ENCODE measurements at places on chromosomes 1 and 21.

DNA sequence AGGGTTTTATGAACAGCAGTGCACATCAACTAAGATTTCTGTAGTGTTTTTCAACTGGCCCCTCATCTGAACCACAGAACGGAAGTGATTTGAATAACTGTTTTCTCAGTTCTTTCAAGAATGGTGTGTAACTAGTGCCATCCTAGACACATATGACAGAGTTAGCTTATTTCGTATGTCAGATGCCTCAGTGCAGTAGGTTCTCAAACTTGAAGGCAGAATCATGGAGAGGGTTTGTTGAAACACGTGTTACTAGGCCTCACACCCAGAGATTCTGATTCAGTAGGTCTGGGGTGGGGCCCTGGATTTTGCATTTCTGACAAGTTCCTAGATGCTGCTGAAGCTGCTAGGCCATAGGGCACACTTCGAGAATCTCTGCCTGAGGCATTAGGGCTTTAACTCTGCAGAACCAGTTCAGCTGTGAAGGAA is 49.0 kb downstream of the SCCPDH start:
- no peak for DNase-seq

DNA sequence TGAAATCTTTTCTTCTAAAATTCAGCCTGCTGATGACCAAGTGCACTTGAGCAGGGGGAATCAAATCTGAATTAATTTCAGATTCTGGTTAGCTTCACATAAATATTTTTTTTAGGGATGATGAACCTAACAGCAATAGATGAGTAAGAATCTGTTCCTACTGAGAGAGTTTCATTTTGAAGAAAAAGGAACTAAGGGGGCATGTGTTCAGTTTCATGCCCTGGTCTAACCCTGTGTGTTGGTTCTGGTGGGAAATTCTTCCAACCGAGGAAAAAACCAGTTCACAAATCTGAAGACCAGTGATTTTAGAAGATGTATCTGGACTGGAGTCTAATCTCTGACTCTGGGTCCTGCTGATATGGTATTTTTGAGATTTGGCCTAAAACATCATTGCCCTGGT is 13.7 kb downstream of the SELL start:
- DNase-seq = no peak

DNA sequence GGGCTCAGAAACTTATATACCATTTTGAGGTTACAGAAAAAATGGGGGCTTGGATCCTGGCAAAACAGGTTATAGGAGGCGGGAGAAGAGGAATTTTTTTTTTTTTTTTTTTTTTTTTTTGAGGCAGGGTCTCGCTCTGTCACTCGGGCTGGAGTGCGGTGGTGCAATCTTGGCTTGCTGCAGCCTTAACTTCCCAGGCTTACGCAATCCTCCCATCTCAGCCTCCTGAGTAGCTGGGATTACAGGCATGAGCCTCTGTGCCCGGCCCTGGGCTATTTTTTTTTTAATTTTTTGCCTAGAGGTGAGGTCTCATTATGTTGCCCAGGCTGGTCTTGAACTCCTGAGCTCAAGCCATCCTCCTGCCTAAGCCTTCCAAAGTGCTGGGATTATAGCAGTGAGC is 24.7 kb downstream of the MROH7 start:
- no peak for DNase-seq

DNA sequence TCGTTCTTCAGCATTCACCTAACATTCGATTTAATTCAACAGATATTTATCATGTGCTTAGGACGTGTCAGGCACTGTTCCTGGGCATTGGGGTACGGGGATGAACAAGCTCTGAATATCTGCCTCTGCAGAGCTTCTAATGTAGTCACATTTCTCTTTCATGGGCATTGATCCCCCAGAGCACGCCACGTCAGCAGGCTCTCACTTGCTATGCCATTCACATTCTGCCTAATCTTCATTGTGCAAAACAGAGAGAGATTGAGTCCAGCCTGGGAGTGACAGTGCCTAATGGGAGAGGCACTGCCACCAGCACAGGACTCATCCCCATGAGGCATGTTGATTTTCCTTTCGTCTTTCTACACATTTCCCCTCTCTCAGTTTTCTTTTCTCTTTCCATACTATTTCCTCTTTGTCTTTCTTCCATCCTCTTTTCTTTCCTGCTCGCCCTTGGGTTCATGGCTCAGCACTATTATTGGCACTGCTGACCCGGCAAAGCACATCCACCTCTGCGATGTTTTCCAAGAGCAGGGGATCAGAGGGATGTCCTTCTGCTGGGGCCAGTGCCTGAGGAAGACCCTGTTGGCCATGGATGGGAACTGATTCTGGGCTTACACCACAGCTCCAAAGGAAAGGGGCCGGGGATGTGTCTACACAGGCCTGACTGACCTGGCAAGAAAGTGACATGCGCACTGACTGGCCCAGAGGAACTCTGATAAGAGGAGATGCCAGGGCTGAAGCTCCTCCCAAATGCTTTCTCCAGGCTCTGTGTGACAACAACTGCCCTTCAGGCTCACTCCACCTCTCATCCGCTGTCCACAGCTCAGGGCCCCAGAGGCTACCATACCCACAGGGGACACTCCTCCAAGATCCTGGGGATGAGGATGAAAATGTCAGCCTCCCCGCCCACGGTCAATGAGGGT is 195.9 kb downstream of the TOMM20 start:
- DNase-seq = no peak

DNA sequence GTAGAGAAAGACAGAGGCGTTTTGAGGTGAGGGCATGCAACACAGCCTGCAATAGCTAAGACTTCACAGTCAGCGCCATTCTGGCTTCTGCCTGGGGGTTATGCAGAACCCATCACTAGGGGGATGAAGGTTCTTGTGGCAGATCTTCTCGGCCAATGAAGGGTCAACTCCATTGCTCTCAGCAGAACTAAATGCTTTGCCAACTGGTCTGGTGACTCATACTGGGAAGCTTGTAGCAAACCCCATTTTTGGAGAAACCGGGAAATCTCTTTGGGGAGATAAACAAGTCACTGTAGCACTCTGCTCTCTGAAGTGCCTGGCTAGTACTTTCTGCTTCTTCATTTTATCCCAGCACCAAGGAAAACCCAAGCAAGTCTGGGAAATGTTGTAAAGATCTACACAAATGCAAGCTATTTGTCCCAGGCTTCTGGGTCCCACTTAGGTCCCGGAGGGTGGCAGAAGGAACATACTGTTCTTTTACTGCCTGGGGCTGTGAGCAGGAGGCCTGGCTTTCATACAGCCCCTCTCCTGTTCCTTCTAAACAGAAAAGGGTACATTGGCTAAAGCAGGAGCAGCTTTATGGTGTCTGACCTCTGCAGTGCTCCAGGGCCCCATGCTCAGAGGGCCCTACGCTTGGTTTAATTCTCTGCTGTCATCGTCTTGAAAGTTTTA is 28.8 kb downstream of the SHISA4 start:
- DNase-seq = no peak

DNA sequence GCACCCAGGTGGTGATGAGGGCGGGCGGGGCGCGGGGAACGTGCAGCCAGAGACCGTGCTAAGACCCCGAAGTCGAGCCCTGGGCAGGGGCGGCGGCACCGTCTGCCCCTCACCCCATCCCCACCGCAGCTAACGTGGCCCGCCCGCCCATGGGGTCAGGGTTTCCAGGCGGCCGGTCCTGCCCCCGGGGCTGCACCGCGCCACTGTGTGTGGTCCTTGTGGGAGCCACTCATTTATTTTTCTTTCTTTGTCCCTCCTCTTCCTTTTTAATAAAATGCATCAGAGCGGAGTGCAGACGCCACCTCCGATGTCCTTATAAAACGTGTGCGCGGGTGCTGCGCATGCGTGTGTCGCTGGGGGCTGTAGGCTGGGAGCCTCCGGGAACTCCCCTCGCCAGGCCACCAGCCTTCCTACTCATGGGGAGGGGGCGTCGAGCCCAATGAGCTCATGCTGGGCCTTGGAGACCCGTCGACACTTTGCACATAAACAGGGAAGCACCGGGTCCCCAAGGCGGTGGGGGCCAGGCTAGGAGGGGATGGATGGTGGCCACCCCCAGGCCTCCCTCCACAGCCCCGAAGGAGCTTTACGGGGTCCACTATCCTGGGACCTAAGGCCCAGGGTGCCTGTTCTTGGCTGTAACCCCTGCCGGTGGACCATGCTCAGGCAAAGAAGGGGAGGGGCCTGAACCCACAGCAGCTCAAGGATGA is 59.9 kb downstream of the WNT9A start:
- DNase-seq = no peak

DNA sequence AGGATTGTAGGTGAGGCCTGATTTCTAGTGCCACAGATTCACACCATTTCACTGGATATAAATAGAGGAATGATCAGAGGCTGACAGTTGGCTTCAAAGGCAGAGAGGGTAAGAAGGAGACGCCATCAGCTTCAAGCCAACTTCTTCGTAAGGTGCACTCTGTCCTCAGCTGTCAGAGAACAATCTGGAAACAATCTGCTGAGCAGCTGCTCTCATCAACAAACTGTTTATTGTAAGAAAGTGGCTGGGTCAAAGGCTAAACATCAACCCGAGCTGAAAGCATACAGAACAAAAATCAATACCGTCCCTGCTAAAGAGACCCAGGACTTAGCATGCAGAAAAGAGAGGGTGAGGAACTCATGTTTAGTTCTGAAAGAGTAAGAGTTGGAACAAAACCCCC is 48.2 kb downstream of the HLCS start:
- no peak for DNase-seq

DNA sequence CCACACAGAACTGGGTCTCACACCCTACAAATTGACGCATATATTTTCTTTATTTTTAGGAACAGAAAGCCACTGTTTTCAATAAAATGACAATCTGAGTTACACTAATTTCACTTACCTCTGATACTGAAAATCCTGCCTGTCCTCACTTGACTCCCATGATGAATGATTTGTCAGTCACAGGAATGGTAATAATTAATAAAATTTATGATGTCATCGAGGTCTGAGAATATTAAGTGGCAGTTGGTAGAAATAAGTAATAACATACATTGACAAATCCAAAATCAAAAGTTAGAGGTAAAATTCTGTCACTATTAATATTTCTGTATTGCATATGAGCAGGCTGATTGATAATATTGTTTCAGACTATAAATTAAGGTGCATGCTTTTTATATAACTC is 418.7 kb upstream of the RGS18 start:
- no peak for DNase-seq

- no peak for DNase-seq
Observed at GRCh38 chr21:32592929-32593502, 7.7 kb upstream of the TCP10L start.

DNA sequence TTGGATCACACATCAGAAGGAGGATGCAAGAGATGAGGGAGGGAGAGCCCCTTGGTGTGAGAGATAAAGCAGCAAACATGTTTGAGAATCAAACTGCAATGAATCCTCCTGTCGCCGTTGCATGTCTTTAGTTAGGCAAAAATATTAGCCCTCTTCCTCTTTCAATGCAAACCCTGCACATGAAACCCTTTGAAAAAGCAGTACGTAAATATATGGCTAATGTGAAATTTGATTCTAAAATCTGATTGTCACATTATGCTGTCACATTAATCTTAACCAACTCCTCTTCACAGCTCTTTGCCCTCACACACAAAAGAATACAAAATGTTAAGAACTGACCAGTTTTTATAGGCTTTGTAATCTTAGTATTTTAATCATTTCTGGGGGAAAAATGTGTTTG is 63.4 kb downstream of the WDR64 start:
- DNase-seq = no peak

DNA sequence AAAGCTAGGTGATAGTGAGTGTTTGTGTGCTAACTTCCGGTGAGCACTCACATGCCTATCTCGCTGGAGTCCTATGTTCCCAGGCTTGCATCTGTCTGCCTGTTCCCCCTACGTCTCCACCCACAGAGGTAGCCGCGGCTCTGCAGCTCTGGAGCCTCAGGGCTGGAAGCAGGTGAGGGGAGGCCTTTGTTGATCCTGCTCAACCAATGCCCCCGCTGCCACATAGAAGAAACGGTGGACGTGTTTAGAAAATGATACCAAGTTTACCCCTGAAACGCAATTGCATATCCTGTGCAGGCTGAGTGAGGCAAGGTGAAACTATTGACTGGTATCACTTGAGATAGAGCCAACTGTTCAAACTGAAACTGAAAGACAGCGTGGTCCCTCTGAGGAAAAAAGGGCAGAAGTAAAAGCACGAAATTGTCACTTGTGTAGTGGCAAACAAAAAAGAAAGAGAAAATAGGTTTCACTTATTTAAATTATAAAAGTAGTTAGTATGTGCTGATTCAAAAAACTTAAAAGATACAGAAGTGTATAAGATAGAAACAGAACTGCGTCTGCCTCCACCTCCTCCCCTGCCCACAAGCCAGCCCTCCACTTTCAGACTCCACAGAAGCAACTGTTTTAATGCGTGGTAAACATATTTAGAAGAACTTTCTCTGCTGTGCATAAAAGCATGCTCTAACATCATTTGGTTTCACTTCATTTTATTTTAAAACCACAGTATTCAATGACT is 38.6 kb upstream of the ETS2 start:
- DNase-seq = peak; percentile 24

- no peak for DNase-seq
Observed at GRCh38 chr1:102858695-102859094, 249.6 kb downstream of the COL11A1 start.

GRCh38 chr1:2378956-2379732 is 12.2 kb downstream of the MORN1 start:
- no peak for DNase-seq

DNA sequence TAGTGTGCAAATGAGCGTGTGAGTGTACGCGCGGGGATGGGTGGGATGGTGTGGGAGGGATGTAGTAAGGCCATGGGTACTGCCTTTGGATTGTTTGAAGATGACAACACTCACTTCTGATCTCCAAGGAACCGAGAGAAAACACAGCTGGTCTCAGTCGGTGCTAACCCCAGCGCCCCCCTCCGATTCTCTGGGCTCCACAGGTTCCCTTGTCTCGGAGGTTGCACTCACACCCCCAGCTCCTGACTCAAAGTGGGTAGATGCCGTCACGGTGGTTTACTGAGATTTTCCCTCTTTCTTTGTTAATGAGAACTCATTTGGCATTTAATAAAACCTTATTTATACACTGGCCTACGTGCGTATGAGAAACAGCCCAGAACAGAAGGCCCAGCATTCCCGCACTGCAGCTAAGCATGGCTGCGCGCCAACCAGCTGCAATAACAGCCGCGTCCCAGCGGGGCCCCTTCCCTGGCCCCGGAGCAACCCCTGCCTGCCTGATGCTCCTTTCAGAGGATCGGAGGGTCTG is 25.8 kb downstream of the ABCA4 start:
- no peak for DNase-seq

DNA sequence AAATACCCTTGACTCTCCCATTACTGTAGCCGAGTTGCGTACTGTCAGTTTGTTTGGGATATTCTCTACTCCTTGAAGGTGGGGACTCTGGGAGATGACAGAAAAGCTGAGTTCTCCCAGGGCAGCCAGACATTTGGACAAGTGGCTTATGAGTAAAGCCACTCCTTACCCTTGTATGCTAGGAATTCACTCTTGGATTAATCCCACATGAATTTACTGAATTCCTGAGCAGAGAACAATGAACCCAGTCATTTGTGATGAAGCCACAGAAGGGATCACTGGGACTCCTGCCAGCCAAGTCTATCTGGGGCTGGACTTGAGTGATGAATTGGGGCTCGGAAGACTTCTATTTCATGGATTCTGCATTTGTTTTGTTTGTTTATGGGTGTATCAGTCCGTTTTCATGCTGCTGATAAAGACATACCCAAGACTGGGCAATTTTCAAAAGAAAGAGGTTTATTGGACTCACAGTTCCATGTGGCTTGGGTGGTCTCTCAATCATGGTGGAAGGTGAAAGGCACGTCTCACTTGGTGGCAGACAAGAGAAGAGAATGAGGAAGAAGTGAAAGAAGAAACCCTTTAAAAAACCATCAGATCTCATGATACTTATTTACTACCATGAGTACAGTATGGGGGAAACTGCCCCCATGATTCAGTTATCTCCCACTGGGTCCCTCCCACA is 25.1 kb downstream of the C1orf116 start:
- DNase-seq = no peak
